ENCODE measurements at places on chromosomes 1 and 21. TPM values are rescaled to one million over a fixed set of nuclear protein-coding genes. Genes with fewer than 3 reads are reported as not detected.

HENMT1 gene
- total RNA-seq: 15.1 TPM

DNA sequence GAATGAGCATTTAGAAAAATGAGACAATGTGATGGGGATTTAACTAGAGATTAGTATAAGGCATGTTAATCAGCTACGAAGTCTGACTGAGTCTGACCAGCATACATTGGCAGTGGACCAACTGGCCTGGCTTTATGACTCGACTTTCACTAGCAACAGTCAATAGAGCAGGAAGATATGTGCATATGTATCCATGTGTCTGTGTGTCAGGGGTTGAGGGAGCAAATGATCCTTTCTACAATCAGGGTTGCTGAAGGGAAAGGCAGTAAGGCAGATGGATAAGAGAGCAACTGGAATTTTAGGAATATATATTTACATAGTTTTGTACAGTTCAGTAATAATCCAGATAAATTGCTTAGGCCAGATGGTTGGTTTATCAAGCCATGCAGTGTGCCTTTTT, 645.6 kb downstream of the PLA2G4A start:
- no peak for DNase-seq

- no peak for DNase-seq
Observed at GRCh38 chr21:43195121-43196021, 26.6 kb downstream of the CRYAA start.

PTCH2 gene
- total RNA-seq: 0.16 TPM

GRCh38 chr1:50422946-50423669, at the start of gene DMRTA2:
Gene DMRTA2, minus strand, starts transcription at chr1:50423443. Its CDS starts 1,907 bp downstream, at chr1:50421536.
- no peak for DNase-seq

ILF2 gene
- 159 TPM for total RNA-seq

CALML6 gene
- total RNA-seq: 0.91 TPM

KRTAP21-1 gene
- not detected for total RNA-seq

DNA sequence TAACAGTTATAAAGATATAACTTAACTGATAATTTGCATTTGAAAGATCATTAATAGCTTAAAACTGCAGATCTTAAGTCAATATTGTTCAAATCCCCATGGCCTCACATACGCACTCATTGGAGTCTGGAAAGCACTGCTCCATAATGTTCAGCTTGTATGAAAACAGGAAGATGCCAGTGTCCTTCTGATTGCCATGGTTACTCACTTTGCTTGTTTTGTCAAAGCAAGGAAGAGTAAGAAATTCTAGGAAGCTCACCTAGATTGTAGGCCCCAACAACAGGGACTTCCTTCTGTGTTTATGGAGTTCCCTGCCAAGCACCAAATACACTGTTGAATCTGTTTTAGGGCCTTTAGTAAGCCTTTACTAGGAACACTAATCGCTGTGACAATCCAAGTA, 10.9 kb downstream of the GAS5 start:
- no peak for DNase-seq

DNA sequence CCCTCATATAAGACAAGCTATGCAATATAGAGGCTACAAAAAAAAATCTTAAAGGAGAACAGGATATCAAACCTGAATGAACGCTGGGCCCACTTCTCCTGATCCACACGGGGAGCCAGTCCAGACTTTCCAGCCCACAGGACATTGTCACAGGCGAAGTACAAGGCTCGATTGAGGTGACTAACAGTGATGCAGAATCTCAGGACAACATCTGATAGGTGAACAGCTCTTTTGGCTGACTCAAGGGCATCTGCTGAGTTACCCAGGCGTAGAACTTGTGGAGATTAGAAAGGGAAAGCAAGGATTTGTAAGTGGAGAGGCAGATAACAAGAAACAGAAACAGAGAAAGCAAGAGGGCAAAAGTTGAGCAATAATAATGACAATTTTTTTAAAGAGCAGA, 1.8 kb downstream of the PEX11B start:
- DNase-seq: no peak

- peak; percentile 23 for DNase-seq
Observed at GRCh38 chr1:117671781-117672501, 66.1 kb downstream of the TENT5C start.

RASSF5 gene
- total RNA-seq: 8.8 TPM

DNA sequence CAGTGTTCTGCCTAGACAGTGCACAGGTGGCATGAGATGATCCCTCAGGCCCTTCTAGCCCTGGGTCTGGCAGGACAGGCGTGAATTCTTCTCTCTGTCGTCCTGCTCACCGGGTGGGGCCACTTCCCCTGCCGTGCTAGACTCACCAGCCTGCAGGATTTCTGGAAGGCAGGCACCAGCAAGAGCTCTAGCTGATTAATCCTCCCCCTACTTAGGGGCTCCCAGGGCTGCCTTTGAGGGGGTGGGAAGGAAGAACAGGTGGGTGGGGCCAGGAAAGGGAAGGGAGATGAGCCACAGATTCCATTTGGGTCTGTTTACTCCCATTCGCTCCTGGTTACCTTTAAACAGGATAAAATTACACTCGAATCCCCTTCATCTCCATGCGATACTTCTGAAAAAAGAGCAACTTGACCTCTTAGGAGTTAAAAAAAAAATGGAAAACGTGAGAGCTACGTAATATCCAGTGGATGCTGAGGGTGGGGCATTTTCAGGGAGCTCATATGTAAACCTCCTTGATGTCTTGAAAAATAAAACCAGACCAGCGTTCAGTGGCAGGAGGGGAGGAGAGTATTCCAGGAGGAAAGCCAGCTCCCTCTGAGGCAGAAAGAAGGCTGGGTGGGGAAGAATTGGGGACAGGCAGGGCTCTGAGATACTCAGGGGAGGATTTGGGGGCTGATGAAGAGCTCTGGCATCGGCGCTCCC, 665.5 kb downstream of the PTPRU start:
- DNase-seq: no peak

DNA sequence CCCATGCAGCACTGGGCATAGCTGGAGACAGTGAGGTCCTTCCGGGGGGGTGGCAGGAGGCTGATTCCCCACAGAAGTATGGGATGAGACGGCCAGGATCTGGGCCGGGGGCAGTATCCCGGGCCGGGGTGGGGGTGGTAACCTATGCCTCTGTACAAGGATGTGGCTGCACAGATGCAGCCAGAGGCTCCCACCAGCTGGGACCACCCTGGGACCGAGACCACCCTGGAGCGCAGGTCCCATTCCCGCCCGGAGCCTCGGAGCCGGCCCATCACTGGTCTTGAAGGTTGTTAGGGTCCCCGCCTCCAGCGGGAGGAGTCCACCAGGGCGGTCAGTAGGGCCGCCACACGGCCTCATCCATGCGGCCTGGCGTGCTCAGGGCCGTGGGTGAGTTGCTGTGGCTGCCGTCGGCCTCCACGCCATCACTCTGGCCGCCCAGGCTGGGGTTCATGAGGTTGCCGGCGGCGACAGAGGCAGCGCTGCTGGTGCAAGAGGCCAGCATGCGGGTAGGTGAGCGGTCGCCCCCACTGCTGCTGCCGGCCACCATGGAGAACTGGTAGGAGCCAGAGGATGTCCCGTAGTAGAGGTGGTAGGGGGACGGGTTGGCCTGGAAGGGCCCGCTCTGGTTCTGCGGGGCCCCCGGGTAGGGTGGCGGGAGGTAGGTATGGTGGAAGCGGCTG, 28.1 kb downstream of the RUNX3 start:
- DNase-seq: no peak

FTCD gene
- 0.33 TPM for total RNA-seq

DNA sequence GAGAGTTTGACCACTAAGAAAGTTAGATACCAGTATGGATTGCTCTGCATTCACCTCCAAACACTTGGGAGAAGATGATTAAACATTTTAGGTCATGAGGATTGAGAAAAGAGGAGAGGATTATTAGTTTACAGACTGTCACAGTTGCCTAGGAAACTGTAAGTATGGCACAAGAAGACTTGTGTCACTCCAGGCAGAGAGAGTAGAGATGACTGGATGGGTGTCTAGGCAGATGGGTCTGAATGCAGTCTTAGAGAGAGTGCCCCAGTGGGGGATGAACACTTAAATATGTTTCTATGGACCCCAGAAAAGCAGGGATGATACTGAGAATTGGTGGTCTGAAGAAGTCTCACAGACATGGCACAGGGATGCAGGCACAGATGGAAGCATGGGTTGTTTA, 477.6 kb upstream of the B3GALT2 start:
- no peak for DNase-seq
